ENCODE measurements at places on chromosomes 12 and 14. TPM values are rescaled to one million over a fixed set of nuclear protein-coding genes. Genes with fewer than 3 reads are reported as not detected.

The PLEKHG7 gene
- 0.66 TPM for polyA plus RNA-seq

The TAS2R8 gene
- polyA plus RNA-seq = not detected

The TMPO gene
- polyA plus RNA-seq = 207 TPM

The KIF5A gene
- 1.0 TPM for polyA plus RNA-seq

- no peak for DNase-seq
Measured at GRCh38 chr14:101830271-101830670, 68.8 kb downstream of the PPP2R5C start.

- DNase-seq = no peak
Measured at GRCh38 chr12:44654646-44655639, 221.2 kb downstream of the NELL2 start.

GRCh38 chr14:26597071-26597588 lies 703 bp downstream of the NOVA1 start:
- DNase-seq = peak; percentile 18

DNA sequence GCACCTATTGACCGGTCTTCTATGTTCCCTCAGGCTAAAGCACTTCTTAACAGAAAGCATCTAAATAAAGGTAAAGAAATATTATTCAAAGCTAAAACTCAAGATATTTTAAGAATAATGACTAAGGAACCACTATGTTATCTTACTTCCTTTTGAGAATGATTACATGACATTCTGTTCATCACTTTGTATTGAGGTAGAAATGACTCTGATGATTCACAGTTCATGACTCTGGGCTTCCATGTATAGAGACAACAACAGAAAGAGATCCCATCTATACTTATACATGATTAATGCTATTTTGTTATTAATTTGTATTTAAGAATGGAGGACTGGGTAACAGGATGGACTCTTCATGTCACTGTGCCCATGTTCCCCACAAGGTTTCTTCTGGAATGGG lies 218.3 kb upstream of the OR4E1 start:
- DNase-seq = no peak

GRCh38 chr12:94318181-94318580 lies 141.5 kb downstream of the CEP83 start:
- no peak for DNase-seq

DNA sequence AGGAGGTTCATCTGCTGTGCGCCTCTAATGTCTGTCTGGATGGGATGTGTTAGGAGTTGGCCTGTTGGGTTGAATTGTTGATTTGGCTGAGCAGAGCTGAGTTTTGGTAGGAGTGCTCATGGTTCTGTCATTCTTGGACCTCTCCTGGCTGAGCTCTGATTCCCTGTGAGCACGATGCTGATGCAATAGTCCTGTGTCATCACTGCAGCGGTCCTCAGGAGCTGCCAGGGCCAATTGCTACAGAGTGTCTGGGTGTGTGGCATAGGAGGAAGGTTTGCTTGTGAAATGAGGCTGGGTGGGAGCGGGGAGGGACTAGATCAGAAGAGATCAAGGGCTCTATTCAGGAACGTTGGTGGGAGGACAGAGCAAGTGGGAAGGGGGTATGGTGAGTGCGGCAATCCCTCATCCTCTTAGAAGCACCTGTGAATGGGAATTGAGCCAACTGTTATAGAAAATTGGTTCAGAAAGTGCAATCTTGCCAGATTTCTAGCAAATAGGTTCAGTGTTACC lies 21.2 kb downstream of the PEX5 start:
- no peak for DNase-seq

GRCh38 chr12:50314636-50315312 lies 31.5 kb upstream of the LIMA1 start:
- peak; percentile 19 for DNase-seq

GRCh38 chr12:14403293-14403692 lies 37.8 kb downstream of the ATF7IP start:
- DNase-seq = no peak
